ENCODE measurements at places on chromosomes 5 and 9.

DNA sequence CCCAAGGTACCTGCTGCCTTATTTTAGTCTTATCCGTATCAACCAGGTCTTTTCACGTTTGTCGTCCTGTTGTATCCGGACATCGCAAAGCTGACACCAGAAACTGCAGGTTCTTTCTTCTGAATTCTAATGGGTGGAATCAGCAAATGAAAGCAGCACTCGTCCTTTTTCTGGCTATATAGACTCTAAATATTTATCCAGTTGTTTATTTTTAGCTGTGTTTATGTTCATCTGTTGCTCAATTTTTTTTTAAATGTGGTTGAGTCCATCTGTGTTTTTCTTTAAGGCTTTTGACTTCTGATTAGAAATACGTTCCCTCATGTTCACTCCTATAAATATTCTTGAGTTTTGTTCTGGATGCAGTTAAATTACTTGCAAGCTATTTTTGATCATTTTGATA is 831.7 kb downstream of the MTRR start:
- no peak for DNase-seq

DNA sequence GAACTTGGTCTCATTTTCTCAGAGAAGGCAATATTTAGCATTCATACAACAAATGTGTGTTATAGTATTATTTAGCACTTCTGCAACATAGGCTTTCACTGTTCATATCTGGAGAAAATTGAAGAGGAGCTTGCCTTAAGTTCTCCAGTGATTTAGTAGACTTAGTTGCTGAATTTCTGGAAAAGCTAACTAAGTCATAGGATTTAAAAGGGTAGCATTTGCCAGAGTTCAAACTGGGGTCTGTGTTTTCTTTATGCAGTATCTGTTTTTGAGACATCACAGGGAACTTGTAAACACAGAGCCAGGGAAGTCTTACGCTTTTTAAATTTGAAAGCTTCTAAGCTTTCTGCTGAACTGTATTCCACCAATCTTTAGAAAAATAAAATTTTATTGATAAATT is 8.7 kb upstream of the PCSK5 start:
- no peak for DNase-seq

- no peak for DNase-seq
Measured at GRCh38 chr9:6781476-6781875, 23.7 kb downstream of the KDM4C start.

- no peak for DNase-seq
Measured at GRCh38 chr5:154646745-154647113, 108.4 kb upstream of the LARP1 start.

GRCh38 chr5:176771102-176771845 is 39.1 kb upstream of the UNC5A start:
- no peak for DNase-seq

- DNase-seq, result no peak
Measured at GRCh38 chr5:127260686-127261085, 29.9 kb upstream of the MEGF10 start.

GRCh38 chr5:41275813-41276512 is 62.6 kb upstream of the C6 start:
- no peak for DNase-seq

- no peak for DNase-seq
Measured at GRCh38 chr5:79743846-79744605, 54.4 kb downstream of the CMYA5 start.

GRCh38 chr9:136339173-136339957 is 12.0 kb downstream of the GPSM1 start:
- DNase-seq, result peak; percentile 87

DNA sequence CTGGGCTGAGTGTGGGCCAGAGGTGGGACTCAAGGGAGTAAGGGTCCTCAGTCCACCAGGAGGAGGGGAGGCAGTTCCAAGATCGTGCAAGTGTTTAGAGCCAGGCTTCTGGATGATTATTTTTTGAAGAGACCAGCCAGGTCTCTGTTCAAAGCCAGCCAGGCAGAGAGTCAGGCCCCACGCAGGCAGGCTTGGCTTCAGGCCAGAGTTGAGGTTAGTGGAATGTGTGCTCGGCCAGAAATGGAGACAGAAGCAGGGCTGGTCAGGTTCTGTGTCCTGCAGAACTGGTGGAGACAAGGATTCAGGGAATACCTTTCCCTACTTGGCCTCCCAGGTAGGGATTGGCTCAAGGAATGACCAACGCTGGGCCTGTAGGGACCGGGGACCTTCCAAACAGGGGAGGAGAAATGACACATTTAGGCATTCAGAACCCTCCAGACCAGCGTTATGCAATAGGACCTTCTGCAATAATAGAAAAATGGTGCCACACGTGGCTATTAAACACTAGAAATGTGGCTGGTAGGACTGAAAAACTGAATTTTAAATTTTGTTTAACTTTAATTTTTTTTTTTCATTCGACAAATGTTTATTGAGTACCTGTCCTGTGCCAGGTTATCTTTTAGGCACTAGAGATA is 106.2 kb downstream of the CMYA5 start:
- no peak for DNase-seq

DNA sequence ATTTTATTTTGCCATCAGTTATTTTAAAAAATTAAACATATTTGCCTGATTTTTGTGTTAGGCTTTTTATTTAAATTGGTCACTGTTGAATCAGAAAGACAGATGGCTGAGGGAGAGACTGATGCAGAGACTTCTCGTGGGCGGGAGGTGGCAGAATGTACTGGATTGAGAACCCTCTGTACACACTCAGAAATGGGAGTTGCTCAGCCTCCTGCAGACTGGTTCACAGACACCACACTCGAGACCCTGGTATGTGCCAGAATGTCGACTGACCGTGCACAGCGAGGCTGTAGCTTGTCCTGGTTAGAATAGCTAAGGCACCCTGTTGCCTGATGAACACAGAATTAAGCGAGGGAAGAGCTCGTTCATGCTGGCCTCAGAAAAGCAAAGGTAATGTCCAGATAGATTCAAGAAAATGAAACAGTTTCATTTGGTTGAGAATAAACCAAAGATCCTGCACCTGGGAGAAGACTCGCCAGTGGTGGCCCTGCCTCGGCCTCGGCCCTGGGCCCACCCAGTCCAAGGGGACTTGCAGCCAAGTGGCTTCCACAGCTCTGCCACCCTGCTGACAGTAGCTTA is 71.3 kb upstream of the OTULINL start:
- DNase-seq, result no peak

GRCh38 chr5:11681796-11682195 is 222.4 kb downstream of the CTNND2 start:
- DNase-seq, result no peak

DNA sequence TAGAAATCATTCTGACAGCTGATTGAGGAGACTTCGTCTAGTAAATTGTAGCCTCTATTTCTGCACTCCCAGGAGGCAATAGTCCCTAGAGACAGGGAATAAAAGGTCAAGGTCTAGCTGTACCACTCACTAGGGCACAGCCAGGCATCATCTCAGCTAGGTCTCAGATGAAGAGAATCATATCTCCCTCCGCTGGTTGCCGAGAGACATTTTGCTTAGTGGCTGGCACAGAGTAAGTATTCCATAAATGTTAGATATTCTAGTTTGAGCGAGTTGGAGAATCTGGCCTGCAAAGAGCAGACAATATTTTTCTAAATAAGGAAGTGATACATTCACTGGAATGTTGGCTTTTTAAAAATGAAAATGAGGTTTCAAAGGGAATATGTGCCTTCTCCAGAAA is 180.4 kb upstream of the ACTBL2 start:
- no peak for DNase-seq

DNA sequence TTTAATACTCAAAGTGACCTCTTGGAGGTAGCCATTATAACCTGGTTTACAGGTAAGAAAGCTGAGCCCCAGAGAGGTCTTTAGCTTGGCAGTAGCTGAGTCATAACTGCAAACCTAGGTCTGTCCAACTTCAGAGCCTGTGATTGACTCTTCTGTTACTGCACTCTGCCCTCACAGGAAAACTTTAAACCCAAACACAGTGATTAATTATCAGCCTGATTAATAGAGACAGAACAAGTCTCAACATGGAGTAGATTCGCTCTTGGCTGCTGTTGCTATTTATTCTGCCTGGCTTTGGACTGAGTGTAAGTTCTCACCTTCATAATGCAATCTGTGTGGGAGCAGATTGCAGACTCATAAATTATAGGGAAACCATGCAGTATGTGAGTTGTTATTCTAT is 27.4 kb upstream of the TXN start:
- no peak for DNase-seq

DNA sequence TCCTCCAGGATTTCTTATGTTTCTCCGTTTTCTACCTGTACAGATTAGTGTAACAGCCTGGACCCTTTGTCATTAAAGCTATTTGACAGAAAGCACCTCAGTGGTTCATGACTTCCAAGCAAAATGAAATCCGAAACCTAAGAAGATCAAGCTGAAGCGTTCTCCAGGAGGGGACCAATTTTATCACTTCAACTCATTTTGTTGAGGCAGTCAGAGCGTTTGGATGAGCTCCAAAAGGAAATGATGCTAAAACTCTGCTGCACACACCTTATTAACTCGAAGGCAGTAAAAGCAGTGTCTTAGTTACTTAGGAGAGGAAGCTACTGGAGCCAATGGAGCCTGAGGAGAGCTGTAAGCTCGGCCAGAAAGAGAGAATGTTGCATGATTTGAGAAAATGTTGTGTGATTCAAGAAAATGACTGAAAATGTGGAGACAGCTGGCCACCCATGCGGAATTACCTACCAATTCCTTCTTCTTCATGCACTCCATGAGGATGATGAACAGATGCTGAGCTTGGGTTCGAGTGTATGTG is 346.7 kb upstream of the KLF9 start:
- no peak for DNase-seq

DNA sequence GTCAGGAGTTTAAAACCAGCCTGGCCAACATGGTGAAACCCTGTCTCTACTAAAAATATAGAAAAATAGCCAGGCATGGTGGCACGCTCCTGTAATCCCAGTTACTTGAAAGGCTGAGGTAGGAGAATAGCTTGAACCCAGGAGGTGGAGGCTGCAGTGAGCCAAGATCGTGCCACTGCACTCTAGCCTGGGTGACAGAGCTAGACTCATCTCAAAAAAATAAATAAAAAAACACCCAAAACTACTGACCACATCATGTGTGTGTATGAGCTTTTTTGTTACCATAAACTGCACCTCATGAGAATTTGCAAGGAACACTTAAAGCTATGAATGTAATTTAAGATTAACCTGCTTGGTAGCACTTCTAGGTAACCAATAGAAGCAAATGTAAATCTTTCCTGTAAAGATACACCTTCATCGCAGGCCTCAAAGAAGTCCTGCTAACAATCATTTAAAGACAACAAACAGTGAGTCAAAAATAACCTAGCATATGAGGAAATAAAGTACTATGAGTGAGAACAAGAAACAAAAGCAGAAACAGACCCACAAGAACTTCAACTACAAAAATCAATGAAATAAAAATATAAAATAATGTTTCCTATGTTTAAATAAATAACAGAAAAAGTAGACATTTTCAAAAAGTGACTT is 13.0 kb downstream of the SLC38A9 start:
- no peak for DNase-seq

- no peak for DNase-seq
Measured at GRCh38 chr9:16553869-16554540, 316.5 kb downstream of the BNC2 start.

- DNase-seq, result no peak
Measured at GRCh38 chr9:114914139-114914538, 16.3 kb downstream of the TNFSF8 start.

DNA sequence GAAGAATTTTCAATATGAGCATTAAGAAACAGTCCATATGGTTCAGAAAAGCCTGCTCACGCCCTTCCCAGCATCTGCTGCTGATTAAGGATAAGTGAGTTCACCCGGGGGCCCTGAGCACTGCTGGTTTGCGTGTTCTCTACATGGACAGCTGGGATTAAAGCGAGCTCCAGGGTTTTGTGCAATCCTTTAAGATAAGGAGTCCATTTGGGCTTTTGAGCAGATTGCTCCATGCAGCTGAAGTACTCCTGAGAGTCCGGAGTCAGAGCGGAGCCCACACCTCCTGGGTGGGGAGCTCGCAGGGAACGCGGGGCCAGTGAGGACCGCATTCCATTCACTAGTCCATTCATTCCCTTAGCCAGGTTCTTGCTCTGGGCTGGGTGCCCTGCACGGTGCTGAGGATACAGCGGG is 149.3 kb upstream of the COL5A1 start:
- peak; percentile 72 for DNase-seq
